ENCODE measurements at places on chromosomes 12 and 14. TPM values are rescaled to one million over a fixed set of nuclear protein-coding genes. Genes with fewer than 3 reads are reported as not detected.

CCNB1IP1 gene
- 51.2 TPM for total RNA-seq

OR4E2 gene
- 0.12 TPM for total RNA-seq

DAO gene
- not detected for total RNA-seq

CLEC4E gene
- not detected for total RNA-seq

DAD1 gene
- total RNA-seq: 233 TPM

TAS2R9 gene
- total RNA-seq: not detected

All from uterine smooth muscle cell (primary cell).